ENCODE measurements at places on chromosomes 4 and X.
A peak's percentile ranks its signal among the peaks of the same experiment; 100 is the strongest.

GRCh38 chr4:187027272-187027671, 303.6 kb upstream of the FAT1 start:
- no peak for DNase-seq

- DNase-seq = peak; percentile 27
Measured at GRCh38 chrX:72620550-72621145, 48.0 kb upstream of the HDAC8 start.

DNA sequence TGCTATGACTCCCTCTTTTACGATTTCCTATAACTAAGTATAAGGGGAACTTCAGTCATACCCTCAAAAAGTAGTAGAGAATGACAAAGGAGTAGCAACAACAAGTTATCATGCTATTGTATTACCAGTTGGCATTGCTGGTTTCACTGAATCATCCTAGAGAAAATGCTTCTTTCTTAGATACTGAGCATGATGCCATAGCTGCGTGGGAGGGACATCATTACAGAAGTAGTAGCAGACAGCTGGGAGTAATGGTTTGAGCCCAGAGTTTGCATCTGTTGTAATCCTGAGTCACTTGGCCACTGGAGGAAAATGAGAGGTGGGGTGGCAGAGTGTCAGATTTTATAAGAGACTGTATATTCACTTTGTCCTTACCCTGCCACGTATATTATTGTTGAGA, 38.6 kb downstream of the MTMR1 start:
- peak; percentile 92 for DNase-seq

DNA sequence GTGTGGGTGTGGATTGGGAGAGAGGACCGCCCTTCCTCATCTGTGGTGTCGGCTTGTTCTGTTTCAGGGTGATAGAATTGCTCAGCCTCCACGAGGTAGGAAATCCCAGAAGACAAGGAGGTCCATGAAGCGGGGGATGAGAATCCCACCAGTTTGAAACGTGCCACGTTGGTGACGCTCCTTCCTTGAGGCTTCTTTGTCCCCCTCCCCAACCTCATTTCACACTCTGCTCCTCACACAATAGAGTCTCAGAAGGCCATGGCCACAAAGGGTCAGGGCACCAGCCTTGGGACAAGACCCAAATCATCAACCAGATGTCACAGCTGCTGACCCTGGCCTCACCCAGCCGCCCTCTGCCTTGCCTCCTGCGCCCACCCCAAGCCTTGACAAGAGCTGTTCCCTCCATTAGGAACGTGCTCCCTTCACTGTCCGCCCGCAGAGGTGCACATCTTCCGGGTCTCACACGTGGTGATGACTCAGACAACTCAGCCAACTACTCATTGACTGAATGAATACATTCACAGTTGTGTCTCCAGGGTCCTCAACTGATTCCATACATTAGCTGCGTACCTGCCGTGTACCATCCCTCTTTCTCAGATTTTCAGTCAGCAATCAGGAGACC, 18.3 kb downstream of the BLOC1S4 start:
- no peak for DNase-seq

DNA sequence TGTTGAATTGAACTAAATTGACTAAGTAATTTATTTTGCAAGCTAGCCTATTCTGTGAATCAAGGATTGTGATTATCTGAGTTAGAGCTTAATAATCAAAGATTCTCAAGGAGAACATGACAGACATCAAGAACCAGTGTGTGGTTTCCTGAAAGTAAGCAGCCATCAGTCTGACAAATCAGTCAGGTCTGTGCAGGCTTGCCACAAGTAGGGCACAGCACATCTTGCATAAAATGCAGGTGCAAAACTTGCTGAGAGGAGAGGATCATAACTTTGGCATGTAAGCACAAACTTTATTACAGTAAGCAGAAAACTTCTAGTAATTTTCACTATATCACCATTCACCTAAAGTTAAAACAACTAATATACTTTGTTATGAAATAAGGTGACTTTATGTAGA, 22.5 kb downstream of the FAM241A start:
- DNase-seq = no peak

DNA sequence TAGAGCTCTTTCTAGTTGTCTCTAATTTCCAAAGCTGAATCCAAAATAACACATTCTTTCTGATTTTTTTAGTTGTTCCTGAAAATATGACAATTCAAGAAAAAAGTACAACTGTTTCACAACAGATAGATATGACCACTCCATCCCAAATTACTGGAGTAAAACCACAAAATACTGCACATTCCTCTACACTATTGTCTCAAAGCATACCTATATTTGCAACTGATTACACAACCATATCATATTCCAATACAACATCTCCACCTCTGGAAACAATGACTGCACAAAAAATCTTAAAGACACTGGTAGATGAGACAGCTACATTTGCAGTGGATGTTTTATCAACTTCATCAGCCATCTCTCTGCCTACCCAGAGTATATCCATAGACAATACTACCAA, 43.6 kb downstream of the ADGRG4 start:
- DNase-seq = no peak

DNA sequence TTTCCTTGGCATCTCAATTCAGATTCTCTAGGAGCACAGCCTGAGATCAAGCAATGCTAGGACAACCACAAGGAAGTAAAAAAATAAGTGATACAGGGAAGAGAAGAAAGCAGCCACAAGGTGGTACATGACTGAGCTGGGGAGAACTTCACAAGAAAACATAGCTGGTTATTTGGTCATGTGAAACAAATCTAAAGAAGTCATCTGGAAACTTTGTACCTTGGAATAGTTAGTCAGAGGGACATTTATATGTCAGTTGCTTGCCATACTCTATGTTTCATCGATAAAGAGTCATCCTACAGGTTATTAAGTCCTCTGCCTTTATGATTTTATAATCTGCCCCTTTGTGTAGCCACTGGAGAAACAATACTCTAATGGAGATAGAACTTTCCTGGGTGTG, 575.1 kb downstream of the IL15 start:
- DNase-seq = no peak

GRCh38 chr4:147206807-147207206, 261.1 kb upstream of the TTC29 start:
- DNase-seq = no peak

DNA sequence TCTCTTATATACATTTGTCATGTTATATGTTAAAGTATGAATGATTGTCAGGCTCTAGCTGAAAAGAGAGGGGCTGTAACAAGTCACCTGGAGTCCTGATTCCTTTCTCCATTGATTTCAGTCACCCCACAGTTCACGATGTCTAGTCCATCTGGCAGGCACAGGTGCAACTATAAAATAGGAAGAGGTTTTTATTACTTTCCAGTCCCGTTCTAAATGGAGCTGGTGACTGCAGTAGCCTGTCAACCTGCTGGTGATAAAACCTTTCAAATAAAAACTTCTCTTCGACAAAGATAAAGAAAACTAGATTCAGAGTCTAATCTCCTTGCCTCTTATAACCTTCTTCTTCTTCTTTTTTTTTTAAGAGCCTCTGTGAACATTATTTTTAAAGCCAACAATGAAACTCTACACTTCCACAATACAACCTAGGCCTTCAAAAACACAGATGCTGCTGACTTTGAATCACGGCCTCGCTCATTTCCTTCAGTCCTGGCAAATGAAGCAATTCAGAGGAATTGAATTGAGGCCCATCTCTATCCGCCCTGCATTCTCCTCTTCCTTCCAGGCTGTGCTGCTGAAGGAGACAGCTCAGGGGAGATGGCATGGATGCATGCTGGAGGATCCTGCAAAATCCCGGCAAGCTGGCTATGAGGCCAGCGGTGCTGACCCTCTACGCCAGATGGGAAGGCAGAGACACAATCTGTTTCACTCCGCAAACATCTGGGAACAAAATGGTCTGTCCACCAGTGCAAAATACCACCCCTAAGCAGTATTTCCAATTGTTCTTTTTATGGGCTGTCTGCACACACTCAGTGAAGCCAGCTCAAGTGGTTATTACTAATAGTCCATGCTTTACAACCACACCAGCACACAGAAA, 27.3 kb upstream of the CDKN2AIP start:
- no peak for DNase-seq

DNA sequence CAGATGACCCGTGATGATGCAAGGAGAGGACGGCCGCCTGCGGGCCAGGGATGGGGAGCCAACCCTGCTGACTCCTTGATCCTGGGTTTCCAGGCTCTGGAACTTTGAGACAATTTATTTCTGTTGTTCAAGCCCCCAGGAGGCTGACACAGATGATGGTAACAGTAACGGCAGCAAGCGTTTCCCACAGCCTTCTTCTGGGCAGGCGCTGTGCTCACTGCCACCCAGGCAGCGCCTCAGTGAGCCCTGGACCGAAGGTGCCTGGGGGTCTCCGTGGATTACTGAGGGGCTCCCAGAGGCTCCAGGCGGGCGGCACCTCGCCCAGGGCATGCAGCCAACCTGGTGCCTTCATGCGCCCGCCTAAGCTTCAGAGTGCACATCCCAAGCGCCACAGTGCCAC, 103.9 kb upstream of the AFAP1 start:
- DNase-seq = no peak

DNA sequence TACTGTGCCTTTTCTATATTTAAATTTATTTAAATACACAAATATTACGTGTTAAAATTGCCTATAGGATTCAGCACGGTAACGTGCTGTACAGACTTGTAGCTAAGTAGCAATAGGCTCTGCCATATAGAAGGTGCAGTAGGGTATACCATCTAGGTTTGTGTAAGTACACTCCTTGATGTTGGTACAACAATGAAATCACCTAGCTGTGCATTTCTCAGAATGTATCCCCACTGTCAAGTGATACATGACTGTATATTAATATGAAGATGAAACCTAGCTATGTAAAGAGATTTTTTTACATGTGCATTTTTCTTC, 431.2 kb downstream of the KCTD8 start:
- DNase-seq = no peak

- DNase-seq = no peak
Measured at GRCh38 chrX:49089553-49089952, 9.9 kb upstream of the WDR45 start.

GRCh38 chrX:28487818-28488217, 99.4 kb upstream of the IL1RAPL1 start:
- DNase-seq = no peak

DNA sequence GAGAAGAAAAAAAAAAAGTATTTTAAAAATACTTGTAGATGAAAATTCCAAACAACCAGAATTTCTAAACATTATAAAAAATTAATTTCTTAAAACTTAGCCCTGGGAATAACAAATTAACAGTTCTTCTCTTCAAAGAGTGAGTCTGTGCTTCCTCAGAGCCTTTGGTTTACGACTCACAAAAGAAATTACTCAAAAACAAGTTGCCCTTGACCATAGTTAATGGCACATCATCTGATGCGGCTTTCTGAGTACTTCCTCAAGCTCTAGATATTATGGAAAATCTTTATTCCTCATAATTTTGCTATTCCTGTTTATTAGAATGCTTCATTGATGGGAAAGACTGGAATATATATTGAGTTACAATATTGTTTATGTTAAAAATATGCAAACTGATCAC, 23.7 kb downstream of the TAPT1 start:
- DNase-seq = no peak

- DNase-seq = no peak
Measured at GRCh38 chr4:145839151-145839550, 99.5 kb downstream of the ZNF827 start.

- no peak for DNase-seq
Measured at GRCh38 chr4:75099321-75099720, 166.4 kb downstream of the PARM1 start.

- no peak for DNase-seq
Measured at GRCh38 chr4:119797238-119797894, 168.8 kb upstream of the PDE5A start.

DNA sequence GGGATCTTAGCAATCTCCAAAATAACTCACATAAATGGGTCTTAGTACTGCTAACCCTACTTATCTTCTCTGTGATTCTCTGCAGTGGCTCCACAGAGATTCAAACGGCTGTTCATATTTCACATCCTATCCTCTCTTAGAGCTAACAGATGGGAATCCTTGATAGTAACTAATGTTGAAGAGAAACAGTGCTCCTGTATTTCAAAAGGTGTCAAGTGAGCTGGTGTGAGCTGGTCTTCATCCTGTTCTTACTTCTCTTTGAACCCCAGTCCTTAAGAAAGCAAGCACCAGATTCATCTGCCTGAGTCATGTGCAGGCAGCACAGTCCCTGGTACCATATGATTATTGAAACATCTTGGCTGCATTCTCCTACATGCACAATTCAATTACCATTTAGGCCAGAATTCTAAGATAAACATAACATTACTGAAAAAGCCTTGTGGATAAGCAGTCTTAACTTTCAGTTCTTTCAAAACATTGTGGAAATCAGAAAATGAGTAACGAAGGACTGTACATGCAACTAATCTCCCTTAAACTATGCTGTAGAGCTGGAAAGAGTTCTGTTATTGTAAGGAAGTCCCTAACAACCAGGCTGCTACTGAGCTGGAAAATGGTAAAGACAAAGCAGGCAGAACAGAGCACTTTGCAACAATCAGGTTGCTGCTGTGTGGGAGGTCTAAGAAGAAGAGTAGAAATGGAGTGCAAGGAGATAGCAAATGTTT, 153.1 kb downstream of the NPNT start:
- no peak for DNase-seq

DNA sequence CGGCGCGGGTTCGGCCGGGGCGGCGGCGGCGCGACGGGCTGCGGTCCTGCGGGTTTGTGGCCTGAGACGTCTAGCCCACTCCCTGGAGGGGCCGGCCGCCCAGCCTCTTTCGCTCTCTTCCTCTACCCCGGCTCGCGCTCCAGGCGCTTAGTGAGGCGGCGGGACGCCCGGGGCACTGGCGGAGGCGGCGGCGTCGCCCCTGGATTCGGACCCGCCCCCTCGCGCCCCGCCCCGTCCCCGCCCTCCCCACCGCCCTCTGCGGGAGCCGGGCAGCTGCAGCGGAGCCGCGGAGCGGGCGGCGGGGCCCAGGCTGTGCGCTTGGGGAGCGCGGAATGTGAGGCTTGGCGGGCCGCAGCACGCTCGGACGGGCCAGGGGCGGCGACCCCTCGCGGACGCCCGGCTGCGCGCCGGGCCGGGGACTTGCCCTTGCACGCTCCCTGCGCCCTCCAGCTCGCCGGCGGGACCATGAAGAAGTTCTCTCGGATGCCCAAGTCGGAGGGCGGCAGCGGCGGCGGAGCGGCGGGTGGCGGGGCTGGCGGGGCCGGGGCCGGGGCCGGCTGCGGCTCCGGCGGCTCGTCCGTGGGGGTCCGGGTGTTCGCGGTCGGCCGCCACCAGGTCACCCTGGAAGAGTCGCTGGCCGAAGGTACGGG, at the start of gene BMP2K:
Gene BMP2K (plus strand): TSS at position 272 of the 650 bp plus-strand sequence. CDS start 194 bp downstream, at position 466.
- DNase-seq = peak; percentile 86

GRCh38 chr4:32180086-32180485, 1459.9 kb downstream of the PCDH7 start:
- no peak for DNase-seq

GRCh38 chrX:39249999-39250398, 448.7 kb downstream of the MID1IP1 start:
- peak; percentile 3 for DNase-seq

All from NB4 (cell line).